ENCODE measurements at places on chromosomes 16 and 17.

DNA sequence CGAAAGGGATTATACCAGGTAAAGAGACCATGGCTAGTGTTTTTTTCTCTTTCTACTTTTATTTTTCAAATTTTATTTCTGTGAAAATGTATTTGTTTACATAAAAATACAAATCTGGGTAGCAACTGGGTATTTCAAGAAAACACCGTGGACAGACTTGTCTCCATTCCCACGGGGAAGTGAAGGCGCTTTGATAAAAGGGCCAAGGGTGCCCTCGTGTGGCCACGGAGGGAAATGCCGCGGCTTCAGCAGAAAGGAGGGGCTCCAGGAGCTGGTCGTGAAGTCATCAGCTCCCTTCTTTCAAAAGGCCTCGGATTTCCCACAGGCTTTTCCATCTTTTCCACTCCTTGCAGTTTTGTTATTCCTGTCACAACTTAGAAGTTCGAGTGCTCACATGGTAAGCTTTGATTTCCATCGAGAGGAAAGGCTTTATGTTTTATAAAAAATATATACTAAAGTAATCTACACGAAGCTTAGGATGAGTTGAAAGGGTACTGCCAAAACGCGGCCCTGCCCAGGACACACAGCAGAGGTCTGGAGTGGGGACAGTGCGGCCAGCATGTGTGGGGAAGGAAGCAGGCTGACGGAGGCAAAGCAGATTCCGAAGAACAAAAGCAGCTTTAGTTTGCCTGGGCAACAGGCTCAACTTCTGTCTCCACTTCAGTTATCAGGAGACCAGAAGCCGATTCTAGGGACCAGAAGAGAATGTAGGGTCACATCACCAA, 15.3 kb upstream of the MNT start:
- peak; percentile 95 for DNase-seq

GRCh38 chr16:73846007-73846330, 450.6 kb upstream of the PSMD7 start:
- DNase-seq, result no peak

DNA sequence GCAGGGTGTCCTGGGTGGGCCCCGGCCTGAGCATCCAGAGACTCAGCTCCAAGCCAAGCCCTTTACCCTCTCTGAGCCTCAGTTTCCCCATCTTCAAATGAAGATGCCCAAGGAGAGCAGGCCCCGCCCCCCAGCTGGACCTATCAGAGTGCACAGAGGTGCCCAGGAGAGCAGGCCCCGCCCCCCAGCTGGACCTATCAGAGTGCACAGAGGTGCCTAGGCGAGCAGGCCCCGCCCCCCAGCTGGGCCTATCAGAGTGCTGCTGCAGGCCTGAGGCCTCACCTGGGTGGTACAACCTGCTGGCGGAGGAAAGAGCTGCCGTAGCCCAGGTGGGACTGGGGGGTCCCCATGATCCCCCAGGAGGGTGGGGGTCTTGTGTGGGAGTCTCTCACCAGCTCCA, 3.4 kb upstream of the SSTR5 start:
- no peak for DNase-seq

- DNase-seq, result no peak
These were observed 168.9 kb upstream of the MAF start for GRCh38 chr16:79769270-79769927.

- no peak for DNase-seq
These were observed 252.1 kb downstream of the PHKB start for GRCh38 chr16:47713225-47713595.

Data from right atrium auricular region (tissue), 2 donors.